Calu3 (cell line): ENCODE measurements at places on chromosomes 2 and 18.

GRCh38 chr2:39546409-39546808 is 109.3 kb upstream of the MAP4K3 start:
- no peak for DNase-seq

DNA sequence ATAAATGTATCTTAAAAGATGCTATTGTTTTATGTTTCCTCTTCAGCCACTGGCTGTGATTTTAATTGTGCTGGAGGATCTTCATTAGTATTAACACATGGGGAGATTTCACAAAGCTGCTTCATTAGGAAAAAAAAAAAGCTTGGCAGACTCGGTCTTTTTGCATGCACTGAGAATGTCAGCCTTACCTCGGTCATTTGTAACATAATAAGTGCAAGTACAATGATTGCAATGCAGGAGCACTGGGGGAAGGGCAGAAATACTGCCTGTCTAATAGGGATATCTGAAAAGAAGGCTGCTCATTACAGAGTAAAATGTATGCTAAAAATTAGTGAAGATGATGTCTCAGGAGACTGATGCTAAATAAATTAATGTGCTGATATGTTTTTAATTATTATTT is 1.3 kb upstream of the BAZ2B start:
- peak; percentile 27 for DNase-seq

DNA sequence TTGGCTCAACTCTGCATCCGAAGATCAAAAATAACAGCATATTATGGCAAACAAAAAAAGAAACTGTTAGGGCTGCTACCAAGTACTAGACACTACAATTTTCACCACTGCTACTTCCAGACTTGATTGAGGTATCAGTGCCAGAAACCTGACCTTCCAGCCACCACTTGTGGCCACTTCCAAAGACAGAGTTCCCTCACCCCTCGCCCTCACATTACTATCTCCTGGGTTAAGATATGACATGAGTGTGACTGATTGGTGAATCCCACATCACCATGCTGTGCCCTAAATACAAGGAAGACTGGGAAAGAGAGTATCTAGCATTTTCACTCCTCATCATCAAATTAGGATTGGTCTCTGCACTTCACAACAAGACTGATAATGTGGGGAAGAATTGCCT is 296.1 kb upstream of the NT5C1B start:
- DNase-seq, result no peak

DNA sequence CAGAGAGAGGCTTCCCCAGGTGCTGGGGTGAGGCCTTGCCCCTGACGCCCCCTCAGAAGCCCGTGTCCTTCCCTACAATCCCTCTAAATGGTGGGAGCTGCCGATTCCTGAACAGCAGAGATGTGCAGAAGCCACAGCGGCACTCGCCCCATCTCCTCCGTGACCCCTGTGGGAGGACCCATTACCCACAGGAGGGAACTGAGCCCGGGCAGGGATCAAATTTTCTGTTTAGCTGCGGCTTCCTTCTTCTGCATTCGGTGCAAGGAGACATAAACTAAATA is 181.2 kb upstream of the RAB6C start:
- DNase-seq, result no peak

DNA sequence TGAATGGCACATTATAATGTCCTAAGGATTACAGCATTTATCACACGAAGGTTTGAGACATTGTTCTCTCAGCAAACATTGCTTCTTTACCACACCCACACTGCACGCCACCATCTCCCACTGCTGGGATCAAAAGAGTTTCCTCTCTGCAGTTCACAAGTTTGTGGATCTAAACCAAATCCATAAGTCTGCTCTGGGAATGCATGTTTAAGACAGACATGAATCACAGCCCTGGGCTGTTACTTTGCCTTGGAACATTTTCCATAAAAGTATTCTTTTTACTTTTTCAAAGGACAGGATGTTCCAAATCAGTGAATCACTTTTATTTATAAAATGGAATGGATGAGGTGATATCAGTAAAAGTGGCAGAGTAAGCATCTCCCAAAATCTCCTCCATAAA is 36.1 kb downstream of the STPG4 start:
- DNase-seq, result no peak

GRCh38 chr2:15661295-15661569 is 69.6 kb downstream of the DDX1 start:
- no peak for DNase-seq

DNA sequence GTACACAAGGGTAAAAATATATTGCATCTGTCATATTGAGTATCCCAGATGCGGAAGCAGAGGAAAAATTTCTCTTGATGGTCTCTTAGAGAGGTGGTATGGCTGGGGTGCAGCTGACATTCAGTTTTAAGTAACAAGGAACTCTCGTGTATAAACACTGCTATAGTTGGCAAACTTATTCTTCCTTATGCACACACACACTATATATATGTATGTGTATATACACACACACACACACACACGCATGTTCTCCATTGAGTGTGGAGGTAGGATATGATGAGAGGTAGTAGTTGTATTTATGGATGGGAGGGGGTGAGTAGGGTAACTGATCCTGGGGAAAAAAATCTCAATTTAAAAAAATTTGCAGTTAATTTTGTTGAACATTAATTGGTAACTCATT is 10.6 kb downstream of the PHLPP1 start:
- DNase-seq, result no peak
